ENCODE measurements at places on chromosomes 1 and 21. TPM values are rescaled to one million over a fixed set of nuclear protein-coding genes. Genes with fewer than 3 reads are reported as not detected.

The ANKRD45 gene
- total RNA-seq = 1.2 TPM

The CTH gene
- total RNA-seq = 17.3 TPM

The DMRTA2 gene
- 0.20 TPM for total RNA-seq

The ST6GALNAC5 gene
- total RNA-seq = 13.6 TPM

The NOC2L gene
- 71.9 TPM for total RNA-seq

The CACNA1S gene
- total RNA-seq = 0.05 TPM

The TRIM67 gene
- 0.05 TPM for total RNA-seq

The SAMD13 gene
- total RNA-seq = 10.4 TPM

The PHLDA3 gene
- 21.2 TPM for total RNA-seq

The RIPK4 gene
- 30.1 TPM for total RNA-seq

The FCRL3 gene
- total RNA-seq = not detected

The C4BPB gene
- total RNA-seq = not detected

The MROH7 gene
- total RNA-seq = 0.29 TPM

The SPTA1 gene
- total RNA-seq = not detected

The KRTAP7-1 gene
- not detected for total RNA-seq

The DCST1 gene
- not detected for total RNA-seq

The ADAMTSL4 gene
- 6.9 TPM for total RNA-seq

The LCE3B gene
- total RNA-seq = not detected

The BEND5 gene
- total RNA-seq = 23.9 TPM

The GNB1 gene
- total RNA-seq = 327 TPM

The CNST gene
- 28.3 TPM for total RNA-seq

The BARHL2 gene
- not detected for total RNA-seq

The BATF3 gene
- 0.53 TPM for total RNA-seq

The NR5A2 gene
- total RNA-seq = 23.2 TPM

The GBP6 gene
- total RNA-seq = not detected

The CD48 gene
- total RNA-seq = not detected
